ENCODE measurements at places on chromosomes 11 and 22.
A peak's percentile ranks its signal among the peaks of the same experiment; 100 is the strongest.

DNA sequence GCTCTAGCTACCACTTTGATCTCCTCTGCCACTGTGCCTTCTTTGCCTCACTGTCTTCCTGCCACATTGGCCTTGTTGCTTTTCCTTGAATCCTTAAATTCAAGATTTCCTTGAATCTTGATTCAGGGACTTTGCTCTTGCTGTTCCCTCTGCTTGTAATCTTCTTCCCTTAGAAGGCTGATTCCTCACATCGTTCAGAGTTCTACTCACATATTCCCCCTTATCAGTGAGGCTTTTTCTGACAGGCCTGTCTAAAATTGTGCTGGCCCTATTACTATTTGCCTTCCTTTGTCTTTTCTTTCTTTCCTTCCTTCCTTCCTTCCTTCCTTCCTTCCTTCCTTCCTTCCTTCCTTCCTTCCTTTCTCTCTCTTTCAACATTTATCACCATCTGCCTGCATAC, 206.9 kb upstream of the CCDC90B start:
- no peak for DNase-seq

GRCh38 chr11:112566124-112566523, 305.5 kb upstream of the PLET1 start:
- DNase-seq: no peak

- DNase-seq: no peak
These were observed 130.0 kb upstream of the BDNF start for GRCh38 chr11:27830206-27830605.

DNA sequence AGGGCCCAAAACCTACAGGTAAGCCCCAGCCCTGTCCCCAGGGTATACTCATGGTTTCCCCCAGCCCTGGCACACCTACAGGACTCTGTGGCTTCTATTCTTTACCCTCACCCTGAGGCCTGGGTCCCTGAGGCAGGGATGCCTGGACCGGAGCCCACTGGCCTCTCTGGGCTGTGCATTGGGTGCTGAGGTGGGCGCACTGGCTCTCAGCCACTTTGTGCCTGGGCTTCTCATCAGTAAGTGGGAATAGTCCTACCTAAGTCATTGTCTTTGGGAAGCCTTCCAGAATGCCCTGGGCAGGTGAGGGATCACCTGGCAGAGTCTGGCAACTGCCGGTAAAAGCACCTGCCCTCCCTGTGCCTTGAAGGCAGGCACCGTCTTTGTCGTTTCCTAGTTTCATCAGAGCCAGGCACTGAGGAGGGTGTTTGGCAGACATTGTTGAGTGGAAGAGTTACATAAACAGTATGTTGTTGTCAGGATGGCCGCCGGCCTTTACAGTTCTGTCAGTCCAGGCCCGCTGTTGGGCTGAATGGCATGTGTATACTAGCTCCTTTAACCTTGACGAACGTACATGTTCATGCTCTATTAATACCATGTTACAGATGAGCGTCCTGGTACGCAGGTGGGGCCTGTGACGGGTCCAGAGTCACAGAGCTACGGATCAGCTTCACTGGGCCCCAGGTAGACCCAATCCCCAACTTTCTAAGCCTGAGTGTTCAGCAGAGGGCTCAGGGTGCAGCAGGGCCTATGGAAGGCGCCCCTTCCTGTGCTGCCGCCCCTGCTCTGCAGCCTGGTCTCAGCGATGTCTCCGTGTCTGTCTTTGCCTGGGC, 23.0 kb downstream of the SHANK3 start:
- DNase-seq: no peak

DNA sequence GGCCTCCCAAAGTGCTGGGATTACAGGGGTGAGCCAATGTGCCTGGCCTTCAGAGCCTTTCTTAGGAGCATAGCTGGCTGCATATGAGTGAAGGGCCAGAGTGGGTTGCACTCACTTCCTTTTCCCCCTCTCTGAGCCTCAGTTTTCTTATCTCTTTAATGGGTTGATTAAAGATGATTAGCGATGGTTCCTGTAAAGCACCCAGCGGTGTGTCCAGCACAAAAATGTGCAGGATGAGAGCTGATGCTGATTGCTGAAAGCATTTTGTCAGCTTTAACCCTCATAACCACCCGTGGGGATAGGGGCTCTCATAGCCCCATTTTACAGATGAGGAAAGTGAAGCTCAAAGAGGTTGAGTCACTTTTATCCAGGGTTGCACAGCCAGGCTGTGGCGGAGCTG, 5.5 kb downstream of the CACNA1I start:
- no peak for DNase-seq

- DNase-seq: no peak
These were observed 98.5 kb upstream of the RRM1 start for GRCh38 chr11:3995949-3996554.

- DNase-seq: peak; percentile 35
These were observed 147.3 kb downstream of the FEZ1 start for GRCh38 chr11:125348674-125349309.

DNA sequence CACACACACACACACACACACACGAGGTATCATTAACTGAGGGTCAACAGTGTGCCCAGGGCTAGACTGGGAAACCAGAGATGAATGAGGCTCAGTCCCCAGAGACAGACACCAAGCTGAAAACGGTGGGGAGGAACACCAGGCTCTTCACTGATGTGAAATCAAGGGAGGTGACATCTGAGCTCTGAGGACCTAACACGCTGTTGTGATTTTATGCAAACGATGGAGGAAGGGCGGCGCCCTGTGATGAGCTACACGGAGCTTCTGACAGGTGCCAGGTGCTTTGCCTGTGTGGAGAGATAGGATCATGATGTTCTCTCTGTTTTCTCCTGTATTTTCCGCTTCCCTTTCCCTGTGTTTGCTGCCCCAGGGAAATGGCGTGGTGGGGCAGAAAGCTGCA, 6.5 kb upstream of the CYB5R3 start:
- DNase-seq: no peak

DNA sequence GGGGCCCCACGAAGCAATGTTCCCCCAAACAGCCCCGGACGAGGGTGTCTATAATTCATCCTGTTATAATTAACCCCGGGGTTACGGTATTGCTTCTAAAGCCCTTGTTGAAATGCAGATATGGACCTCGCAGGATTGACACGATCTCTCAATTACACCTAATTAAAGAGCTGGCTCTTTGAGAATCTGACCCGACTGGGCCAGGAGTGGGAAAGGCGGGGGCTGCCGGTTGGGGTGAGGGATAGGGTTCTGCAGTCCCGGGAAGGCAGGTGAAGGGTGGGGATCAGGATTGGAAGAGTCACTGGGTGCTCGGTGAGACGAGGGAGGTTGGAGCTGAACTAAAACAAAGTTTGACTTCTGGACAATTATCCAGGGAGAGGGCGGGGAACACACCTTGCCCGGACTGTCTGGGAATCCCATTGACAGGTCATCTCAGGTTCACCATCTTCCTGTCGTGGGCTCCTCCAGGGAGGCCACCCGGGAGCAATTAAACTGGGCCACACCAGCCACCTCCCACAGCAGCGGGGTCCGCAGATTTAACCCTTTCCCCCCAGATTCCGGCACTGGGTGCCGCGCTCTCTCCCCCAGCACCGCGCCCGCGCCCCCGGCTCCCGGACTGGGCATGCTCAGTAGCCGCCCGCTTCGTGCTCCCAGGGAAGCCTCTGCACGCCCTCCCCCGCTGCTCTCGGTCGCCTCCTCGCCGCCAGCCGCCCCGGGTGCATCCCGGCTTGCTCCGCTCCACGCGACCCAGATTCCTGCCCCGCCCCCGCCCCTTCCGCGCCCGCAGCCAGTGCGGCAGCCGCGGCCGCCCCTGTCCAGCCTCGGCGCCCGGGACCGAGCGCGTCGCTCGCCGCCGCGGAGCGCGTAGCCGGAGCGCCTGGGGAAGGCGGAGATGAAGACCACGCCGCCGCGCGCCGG, at the start of gene ELMOD1:
Gene ELMOD1, plus strand, starts transcription at position 688 of the 918 bp plus-strand sequence. CDS start 27,043 bp downstream, outside the sequence.
- no peak for DNase-seq

- DNase-seq: no peak
These were observed 11.7 kb downstream of the NRXN2 start for GRCh38 chr11:64711138-64711955.

- DNase-seq: no peak
These were observed 14.0 kb downstream of the AP1B1 start for GRCh38 chr22:29374401-29374800.

GRCh38 chr11:121199516-121199915, 93.1 kb upstream of the SC5D start:
- no peak for DNase-seq

DNA sequence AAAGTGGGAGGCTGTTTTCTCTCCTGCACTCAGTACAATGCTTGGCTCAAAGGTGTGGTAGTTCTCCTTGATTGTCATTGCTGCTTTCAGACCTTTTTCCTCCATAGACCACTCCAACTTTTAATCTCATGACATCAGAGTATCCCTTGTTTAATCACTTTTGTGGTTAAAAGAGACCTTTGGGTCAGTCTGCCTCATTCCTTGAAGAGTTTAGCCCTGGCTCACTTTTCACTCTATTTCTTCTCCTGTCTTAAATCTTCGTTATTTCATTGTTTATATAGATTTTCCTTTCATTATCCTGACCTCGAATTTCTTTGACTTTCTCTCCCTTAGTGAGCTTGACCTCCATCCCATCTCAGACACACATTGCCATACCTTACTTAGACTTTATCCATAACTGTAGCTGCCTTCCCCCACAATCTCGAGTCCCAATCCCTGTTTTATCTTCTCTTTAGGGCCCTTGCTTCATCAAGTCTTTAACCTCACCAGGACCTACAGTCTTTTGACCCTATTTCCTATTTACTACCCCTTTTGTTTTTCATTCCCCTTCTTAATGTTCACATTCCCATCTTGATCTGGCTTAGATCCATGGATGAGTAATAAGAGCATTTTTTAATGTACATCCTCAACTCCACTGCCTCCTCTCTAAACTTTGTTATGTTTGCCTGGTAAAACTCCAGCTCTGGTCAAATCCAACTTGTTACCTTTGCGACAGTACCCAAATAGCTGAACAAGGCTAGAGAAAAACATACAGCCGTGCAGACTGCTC, 9.5 kb downstream of the ATXN10 start:
- no peak for DNase-seq

- no peak for DNase-seq
These were observed 170.9 kb downstream of the MIAT start for GRCh38 chr22:26828311-26828710.

DNA sequence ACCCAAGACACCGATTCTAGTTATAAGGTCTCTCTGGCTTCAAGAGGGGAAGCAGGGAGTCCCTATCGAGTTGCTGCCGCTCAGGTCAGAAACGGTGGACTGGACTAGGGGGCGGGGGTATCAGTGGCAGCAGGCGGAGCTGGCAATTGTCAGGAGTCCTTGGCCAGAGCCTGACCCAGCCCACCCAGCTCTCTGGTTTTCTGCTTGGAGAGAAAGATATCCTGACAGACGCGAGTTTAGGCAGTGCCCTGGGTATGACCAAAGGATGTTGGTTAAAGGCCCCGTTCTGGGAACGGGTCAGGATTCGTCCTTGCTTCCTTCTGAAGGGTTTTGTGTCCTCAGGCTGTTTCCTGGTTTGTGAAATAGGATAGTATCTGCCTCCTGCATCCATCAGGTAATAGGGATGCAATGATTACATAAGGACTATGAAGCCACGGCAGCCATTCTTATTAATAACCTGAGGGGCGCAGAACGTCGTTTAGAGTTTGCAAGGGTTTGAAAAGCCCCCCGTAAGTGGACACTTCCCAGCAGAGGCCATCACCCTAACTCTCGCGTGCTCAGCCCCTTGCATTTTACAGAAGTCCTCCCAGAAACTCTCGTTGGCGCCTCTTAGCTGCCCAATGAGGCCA, 700 bp upstream of the DEPDC5 start:
- no peak for DNase-seq

DNA sequence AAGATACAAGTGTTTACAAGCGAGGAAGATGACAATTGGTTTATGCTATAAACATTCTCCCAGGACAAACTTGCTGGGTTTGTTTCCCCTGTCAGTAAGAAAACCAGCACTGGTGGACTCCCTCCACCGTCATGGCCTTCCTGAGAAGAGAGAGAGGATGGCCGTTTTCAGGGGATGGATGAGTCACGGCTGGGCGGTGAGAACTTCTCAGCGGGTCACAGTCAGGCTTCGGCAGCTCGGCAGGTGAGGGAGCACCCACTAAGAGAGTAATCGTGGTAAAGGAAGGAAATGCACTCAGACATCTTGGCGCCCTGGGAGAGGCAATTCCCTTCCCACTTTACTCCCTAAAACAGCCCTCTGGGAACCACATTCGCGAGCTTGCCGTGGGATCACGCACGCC, 83.9 kb downstream of the NCAM1 start:
- DNase-seq: no peak

- no peak for DNase-seq
These were observed 704.3 kb downstream of the DLG2 start for GRCh38 chr11:84922836-84923235.

DNA sequence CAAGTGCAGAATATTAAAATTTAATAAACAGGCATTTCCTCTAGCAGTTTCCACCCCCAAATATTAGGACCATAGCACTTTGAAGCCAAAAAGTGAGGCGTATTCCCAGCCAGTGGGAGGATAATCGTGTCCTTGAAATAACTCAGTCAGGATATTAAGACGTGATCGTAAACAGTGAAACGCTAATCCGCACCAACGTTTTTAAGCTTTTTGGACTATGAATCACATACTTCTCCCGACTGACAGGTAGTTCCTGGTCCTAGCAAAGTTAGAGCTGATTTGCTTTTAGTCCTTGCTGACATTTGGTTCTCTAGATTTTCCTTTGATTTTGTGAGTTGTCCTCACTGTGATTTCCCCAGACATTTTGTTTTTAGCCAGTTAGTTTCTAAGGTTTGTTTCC, 197.1 kb upstream of the ARHGAP20 start:
- DNase-seq: no peak

DNA sequence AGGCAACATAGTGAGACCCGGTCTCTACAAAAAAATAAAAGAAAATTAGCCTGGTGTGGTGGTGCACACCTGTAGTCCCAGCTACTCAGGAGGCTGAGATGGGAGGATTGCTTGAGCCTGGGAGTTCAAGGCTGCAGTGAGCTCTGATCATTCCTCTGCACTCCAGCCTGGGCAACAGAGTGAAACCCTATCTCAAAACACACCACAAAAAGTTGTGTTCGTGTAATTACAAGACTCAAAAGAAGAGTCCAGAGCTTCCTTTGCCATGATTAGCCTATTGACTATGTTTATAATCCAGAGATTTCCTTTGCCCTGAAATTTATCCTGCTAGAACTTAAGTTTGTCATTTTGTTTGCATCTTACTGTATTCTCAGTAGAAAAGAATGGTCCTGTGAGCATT, 21.0 kb downstream of the SGSM3 start:
- DNase-seq: no peak

GRCh38 chr11:41316751-41317150, 142.7 kb downstream of the LRRC4C start:
- DNase-seq: no peak
